NCI-H1436 treated with DMSO at 0.1 percent for 48 hours (cell line): ENCODE measurements at places on chromosomes 6 and 20.

DNA sequence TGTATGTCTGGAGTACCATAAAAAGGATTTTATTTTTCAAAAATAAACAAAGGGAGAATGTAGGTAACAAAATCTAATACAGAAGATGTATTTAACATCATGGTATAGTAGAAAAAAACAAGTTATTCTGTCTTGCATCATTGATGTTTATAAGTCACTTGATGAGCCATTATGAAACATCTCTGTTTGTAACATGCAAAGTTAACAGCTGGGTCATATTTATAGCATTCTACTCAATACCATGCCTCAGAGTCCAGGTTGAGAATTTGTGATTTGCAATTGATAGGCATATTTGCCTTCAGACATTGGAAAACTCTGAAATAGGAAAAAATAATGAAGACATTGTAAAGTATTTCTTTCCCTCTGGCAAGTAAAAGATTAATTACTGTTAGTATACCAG lies 52.3 kb upstream of the IL20RA start:
- DNase-seq: no peak

GRCh38 chr20:50824137-50824536 lies 29.3 kb downstream of the BCAS4 start:
- DNase-seq: no peak

GRCh38 chr6:52512199-52512598 lies 64.7 kb downstream of the TRAM2 start:
- DNase-seq: no peak

DNA sequence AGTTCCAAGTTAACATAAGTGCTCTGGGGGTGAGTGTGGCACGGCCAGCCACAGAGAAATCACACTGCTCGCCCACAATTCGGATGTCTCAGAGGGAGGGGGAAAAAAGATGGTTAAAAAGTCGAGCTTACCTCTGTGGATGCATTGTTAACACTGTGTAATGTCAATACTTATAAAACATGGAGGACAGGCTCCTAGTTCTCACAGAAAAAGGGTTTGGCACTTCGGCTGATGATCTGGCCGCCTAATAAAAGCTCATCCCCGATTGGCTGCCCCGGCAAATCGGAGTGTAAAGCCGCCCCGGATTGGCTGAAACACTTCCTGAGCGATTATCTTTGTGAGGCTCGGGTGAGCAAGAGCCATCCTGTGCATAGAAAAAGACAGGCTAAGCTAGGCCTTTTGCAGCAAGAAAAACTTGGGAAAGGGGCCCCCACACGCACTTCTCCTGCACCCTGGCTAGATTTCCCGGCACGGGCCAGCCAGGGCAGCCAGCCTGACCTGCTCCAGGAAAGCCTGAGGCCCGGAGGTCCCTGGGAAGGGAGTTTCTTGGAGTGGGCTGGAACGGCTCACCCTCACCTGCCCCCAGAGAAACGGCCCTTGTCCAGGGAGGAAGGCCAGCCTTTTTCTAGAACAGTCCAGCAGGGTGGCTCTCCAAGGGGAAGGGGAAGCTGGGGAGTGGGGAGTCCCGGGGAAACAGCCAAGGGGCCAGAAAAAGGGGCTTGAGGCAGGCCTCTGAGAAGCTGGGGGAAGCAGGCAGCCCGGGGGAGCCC lies at the start of gene ZMYND8:
ZMYND8 (minus strand) TSS at position 174 of the 770 bp plus-strand sequence; CDS start at position 145, 29 bp downstream.
- peak; percentile 91 for DNase-seq

DNA sequence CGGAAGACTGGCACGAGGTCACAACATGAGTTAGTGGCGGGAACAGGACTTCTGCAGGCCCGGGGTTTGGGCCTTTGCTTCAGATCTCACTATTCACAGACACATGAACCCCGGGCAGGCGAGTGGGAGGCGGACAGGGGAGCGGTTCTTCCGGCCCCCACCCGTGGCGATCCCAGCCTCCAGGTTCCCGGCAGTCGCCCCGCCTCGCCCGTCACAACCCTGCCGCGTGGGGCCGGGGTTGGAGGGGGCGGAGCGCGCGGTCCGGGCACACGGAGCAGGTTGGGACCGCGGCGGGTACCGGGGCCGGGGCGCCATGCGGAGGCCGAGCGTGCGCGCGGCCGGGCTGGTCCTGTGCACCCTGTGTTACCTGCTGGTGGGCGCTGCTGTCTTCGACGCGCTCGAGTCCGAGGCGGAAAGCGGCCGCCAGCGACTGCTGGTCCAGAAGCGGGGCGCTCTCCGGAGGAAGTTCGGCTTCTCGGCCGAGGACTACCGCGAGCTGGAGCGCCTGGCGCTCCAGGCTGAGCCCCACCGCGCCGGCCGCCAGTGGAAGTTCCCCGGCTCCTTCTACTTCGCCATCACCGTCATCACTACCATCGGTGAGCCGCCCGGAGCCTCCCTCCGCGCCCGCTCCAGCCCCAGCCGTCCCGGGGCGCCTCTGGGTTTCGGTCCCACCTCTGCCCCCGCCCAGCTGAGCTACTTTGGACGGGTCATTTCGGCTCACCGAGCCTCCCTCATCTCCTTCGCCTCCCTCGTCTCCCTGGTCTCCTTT lies at the start of gene KCNK15:
KCNK15 (plus strand) TSS at position 268 of the 769 bp plus-strand sequence; CDS start at position 314, 46 bp downstream.
- DNase-seq: no peak

DNA sequence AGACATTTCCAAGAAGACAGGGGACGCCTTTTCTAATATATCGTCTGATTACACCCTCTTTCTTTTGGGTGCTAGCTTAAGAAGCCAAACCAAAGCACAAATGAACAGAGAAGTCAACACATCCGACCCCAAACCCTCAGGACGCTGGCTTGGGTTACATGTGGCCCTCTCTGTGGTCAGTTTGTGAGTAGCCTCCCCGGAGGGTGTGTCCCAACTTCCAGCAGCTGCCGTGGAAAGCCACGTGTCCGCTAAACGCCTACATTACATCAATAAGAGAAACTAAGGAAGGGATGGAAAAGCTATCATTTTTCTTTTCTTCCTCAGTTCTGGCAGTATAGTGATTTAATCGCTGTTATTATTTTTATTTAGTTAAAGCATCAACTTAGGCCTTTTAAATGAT lies 487 bp upstream of the BMP6 start:
- DNase-seq: no peak

- no peak for DNase-seq
Measured at GRCh38 chr20:39825950-39826349, 863.1 kb downstream of the MAFB start.

DNA sequence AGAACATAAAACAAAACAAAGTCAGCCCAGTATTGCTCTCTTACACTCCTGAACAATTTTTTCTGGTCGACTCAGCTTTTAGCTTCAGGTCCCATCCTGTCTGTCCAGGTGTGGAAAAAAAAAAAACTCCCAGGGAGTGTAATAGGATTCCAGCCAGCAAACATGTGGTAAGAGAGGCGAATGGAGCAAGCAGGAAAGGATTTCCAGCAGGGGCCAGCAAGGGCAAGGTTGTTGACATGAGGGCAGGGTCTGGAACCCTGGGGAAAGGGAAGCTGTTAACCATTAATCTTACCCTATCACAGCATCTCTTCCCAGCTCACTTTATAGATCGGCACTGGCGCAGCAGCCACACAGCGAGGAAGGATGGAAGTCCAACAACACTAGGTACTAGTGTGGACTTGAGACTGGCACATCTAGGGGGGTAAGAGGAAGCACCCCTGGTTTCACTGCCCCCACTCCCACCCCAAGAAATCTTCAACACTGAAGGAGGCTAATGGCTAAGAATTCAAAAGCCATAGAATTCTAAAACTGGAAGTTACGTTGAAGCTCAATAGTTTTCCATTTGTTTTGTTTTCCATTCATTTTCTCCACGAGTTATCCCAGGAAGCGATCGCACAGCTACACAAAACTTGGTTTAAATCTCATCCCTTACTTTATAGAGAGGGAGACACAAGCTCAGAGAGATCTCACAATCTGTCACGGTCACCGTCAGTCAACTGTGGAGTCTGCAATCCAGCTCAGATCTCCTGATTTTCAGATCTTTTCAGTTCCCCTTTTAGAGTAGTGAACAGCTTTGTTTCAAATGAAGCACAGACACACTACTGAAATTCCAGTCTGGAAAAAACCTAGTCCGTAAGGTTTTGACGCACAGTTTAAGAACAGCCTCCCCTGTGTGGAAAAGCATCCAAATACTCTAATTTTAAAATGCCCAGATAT lies 53.3 kb downstream of the SLC22A23 start:
- DNase-seq: no peak

DNA sequence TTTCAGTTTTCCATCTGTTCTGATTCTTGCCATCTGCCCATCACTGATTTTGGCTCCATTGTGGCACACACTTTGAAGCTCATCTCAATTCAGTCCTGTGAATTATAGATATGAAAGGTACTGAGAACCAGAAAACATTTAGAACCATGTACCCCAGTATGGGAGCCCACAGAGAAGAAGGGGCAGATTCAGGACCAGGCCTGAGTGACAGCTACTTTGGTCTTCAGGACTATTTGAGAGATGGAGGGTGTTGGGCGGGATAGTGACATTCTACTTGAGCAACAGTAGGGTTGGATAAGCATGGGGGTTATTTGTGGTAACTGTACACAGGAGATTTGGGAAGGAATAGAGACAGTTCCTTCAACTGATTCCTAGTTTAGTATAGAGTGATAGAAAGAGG lies 259.2 kb upstream of the MANEA start:
- DNase-seq: no peak

DNA sequence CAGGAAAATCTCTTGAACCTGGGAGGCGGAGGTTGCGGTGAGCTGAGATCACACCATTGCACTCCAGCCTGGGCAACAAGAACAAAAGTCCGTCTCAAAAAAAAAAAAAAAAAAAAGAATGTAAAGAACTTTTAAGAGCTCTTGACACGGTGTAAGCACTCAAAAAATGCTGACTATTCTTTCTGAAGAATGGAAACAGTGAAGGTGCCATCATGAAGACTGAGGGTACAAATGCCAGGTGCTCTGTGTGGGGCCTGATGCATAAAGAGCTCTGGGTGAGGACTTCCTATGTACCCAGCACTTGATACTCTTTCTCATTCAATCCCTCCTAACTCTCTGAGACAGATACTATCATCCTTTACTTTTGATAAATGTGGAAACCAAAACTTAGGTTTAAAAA lies 45.0 kb upstream of the ENPP5 start:
- no peak for DNase-seq

DNA sequence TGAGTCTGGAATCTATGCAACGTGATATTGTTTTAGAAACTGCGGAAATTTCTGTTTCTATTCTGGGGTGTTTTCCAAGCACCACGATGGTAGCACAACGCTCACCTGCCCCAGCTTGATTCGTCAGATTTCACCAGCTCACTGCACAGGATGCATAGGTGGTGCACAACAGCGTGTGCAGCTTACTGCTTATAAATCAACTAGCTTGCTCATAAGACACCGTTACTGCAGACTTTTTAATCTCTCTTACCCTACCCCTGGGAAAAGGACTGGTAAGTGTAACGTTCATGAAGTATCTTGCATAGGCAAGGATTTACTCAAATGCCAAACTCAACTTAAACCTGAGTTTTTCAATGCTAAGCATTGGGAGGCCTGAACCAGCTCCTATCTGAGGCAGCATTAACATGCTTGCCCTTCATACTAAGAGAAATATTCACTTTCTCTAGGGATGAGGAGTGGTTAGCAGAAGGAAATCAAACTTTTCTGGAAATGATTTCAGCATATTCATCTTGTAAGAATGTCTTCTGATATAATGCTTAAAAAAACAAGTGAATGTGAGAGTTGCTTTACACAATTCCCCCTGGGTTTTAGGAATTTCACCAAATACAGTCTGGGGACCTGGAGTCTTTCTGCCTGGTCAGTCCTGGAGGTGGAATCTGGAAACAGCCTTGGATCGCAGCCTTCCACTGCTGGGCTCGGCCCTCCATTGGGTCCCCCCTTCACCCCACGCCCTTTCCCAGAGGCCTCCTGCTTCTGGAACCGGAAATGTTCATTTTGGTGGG lies 100.6 kb downstream of the DACT2 start:
- no peak for DNase-seq

GRCh38 chr6:105839266-105839665 lies 246.9 kb upstream of the PRDM1 start:
- DNase-seq: no peak

DNA sequence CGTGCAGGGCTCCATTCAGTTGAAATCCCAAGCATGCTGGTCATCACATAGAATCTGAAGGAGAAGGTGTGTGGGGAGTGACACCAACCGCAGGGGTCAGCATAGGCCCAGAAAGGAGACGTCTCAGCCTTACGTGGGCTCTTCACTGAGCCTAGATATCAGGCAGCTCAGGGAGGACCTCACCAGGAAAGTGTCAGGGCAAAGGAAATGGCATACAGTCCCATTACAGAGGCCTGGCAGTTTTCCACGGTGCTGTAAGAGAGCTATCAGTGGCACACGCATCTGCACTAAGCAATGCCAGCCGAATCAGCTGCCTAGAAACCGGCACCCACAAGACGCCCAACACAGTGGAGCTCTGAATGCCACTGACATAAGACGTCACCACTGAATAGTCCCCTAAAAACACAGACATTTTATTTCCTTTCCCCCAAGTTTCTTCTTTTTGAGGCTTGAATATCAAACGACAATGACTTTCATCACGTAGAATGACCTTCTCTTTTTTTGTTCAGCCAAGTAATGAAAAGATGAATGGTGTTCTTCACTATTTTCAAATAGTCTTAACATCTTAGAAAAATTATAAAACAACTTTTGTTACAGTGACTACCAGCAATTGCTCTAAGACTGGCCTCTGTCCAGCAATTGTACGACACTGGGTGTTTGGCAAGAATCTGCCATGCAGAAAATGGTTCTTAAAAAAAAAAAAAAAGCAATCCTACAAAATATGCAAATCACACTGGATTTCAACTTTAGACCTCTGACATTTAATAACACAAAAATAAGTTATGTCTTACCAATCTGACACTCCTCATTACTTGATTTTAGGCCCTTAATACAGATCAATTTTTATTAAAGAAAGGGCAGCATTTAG lies 88.9 kb upstream of the FOXQ1 start:
- DNase-seq: no peak

DNA sequence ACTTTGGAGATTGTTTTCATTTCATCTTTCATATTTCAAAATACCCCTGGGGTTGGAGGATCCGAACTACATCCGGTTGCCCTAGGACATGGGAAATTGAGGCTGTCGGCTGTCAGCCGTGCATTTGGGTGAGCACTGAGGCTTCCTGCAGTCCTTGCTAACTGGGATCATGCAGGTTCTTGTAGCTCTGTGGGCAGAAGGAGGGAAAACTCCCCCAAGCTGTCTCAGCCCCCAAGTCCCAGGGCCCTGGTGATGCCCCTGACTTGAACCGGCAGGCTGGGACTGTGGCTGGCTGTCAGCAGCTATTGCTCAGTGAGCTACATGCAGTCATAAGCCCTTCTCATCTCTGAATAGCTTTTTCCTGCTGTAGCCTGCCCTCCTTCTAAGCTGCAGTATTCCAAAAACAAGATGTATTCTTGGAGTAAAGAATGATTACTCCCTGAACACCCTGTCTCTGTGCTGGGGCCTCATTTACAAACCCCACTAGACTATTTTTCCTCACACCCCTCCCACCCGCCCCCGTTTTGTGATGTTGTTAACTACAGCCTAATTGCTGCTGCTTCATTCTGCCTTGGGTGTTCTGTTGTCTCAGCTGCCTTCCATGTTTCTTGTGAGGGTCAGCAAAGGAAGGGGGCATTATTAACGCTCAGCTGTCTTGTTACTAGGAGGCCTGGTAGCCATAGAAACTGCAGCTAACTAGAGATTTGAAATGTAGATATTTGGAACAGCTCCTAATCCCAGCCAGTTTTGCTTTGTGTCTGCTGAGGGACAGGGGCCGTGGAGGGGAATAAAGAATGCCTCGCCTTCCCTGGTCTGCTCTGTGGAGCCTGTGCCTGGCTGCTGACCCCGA lies 18.1 kb downstream of the MTRES1 start:
- peak; percentile 4 for DNase-seq

GRCh38 chr20:48295445-48295903 lies 510.2 kb upstream of the SULF2 start:
- no peak for DNase-seq

- no peak for DNase-seq
Measured at GRCh38 chr20:18754030-18754652, 59.4 kb upstream of the SCP2D1 start.

- DNase-seq: no peak
Measured at GRCh38 chr6:25889877-25890853, 16.1 kb upstream of the SLC17A3 start.
